ENCODE measurements at places on chromosomes 2 and 18. TPM values are rescaled to one million over a fixed set of nuclear protein-coding genes. Genes with fewer than 3 reads are reported as not detected.

DNA sequence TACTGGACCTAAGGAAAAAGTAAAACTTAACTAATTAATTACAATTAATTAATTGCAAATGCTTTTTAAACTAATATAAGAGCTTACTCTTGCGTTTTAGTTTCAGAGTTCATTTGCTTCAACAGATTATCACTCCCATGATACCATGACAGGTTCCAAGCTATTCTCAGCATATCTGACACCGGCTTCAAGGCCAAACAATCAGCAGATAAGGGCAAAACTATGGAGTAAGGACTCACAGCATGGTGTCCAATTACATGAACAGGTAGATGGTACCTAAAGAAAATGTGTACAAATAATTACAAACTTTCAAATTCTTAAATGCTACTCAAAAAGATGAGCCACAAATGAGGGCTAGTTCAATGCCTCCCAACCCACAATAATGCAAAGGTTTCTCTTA lies 77.2 kb downstream of the RTTN start:
- no peak overlapping the region for H3K4me3 ChIP-seq
- peaks cover 22% of the 10 kb centered on the region for H3K36me3 ChIP-seq

DNA sequence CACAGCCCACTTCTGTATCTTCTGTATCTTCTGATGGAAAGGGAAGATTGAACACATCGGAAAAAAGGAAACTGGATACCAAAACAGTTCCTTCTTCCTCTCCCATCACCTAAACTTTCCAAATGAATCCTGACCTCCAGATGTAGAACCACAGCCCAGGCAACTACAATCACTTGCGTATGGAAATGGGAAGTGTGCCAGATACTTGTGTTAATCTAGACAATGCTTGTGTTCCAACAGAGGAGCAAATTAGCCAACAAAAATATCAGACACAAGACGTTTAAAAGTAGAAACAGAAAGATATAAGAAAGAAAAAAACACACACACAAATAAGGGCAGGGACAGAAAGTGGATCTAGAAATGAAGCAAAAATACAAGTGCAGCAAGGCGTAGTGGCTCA lies 31.4 kb upstream of the DUSP2 start:
- H3K27me3 ChIP-seq, result no peaks in the 10 kb centered on the region
- H3K36me3 ChIP-seq, result no peaks in the 10 kb centered on the region
- no peak for DNase-seq
- H3K4me3 ChIP-seq, result no peak overlapping the region

GRCh38 chr2:19573784-19574183 lies 215.4 kb upstream of the OSR1 start:
- H3K4me1 ChIP-seq, result no peaks in the 10 kb centered on the region
- no peak overlapping the region for H3K27ac ChIP-seq
- no peaks in the 10 kb centered on the region for H3K36me3 ChIP-seq
- H3K27me3 ChIP-seq, result no peaks in the 10 kb centered on the region
- no peak overlapping the region for H3K4me3 ChIP-seq

DNA sequence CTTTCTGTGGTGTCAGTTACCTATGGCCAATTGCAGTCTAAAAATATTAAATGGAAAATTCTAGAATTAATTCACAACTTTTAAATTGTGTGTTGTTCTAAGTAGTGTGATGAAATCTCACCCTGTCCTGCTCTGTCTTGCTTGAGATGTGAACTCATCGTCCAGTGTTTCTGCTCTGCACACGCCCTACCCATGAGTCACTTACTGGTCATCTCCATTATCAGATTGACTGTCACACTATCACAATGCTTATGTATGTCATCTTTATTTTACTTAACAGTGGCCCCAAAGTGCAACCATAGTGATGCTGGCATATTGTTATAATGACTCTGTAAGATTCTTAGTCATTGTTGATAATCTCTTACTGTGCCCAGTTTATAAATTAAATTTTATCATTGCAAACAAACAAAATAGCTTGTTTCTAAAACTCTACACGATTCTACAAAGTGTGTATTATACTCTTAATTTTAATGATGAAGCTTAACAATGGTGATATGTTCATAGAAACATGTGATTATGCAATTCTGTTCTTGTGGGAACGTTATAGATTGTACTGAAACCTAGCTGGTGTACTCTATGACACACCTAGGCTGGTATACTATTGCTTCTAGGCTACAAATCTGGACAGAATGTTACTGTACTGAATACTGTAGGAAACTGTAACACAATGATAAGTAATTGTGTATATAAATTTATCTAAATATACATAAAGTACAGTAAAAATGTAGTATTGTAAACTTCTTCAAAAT lies 1086.8 kb upstream of the PIK3C3 start:
- no peaks in the 10 kb centered on the region for H3K36me3 ChIP-seq
- no peaks in the 10 kb centered on the region for H3K27me3 ChIP-seq
- no peak for DNase-seq
- H3K27ac ChIP-seq, result no peak overlapping the region

DNA sequence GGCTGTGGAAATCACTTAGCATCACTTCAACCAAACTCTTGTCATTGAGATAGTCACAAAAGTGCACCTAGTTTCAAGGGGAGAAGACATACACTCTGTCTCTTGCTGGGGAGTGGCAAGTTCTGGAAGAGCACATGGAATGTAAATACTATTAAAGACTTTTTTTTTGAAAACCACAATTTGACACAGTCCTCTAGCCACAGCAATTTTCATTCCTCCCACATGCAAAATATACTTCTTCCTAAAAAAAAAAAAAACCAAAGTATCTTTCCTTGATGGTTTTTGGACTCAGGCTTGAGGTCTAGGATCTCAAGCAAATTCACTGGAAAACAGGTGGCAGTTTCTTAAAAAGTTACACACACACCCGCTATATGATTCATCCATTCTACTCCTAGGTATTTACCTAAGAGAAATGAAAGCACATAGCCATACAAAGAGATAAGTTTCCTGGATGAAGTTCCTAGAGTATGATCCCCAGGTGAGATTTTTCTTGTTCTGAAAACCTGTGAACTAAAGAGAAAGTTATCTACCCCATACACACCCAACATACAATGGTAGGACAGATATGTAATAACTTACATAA lies 295.8 kb downstream of the SP3 start:
- no peaks in the 10 kb centered on the region for H3K36me3 ChIP-seq
- peaks cover 14% of the 10 kb centered on the region for H3K27me3 ChIP-seq
- no peaks in the 10 kb centered on the region for H3K4me1 ChIP-seq
- H3K27ac ChIP-seq, result no peak overlapping the region
- no peak for DNase-seq
- no peak overlapping the region for H3K4me3 ChIP-seq

GRCh38 chr18:46704816-46705215 lies 47.8 kb upstream of the LOXHD1 start:
- DNase-seq, result no peak
- H3K4me3 ChIP-seq, result no peak overlapping the region
- H3K4me1 ChIP-seq, result no peaks in the 10 kb centered on the region

Gene LINC00305
- total RNA-seq, result not detected

Gene PRSS56
- not detected for total RNA-seq
